ENCODE measurements at places on chromosomes 6 and 20.

GRCh38 chr6:116405652-116406356 lies 35.1 kb downstream of the DSE start:
- no peak for DNase-seq

- DNase-seq, result no peak
Measured at GRCh38 chr20:3189561-3190131, 14.8 kb downstream of the DDRGK1 start.

DNA sequence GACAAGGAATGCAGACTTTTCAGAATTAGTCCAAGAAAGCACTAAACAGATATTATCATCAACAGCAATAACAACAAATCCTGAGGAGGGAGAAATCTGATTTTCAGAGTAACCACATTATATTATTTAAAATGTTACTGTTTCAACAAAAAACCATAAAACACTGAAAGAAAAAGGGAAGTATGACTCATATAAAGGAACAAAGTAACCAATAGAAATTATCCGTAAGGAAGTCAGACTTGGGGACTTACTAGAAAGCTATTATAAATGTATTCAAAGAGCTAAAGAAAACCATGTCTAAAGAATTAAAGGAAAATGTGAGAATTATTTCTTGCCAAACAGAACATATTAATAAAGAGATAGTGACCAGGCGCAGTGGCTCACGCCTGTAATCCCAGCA lies 98.1 kb downstream of the MYLK4 start:
- DNase-seq, result no peak

- no peak for DNase-seq
Measured at GRCh38 chr20:5085380-5085779, 34.4 kb downstream of the PCNA start.

- DNase-seq, result no peak
Measured at GRCh38 chr20:52683761-52684160, 288.4 kb upstream of the TSHZ2 start.

GRCh38 chr6:38057994-38058393 lies 238.5 kb downstream of the ZFAND3 start:
- peak; percentile 60 for DNase-seq

DNA sequence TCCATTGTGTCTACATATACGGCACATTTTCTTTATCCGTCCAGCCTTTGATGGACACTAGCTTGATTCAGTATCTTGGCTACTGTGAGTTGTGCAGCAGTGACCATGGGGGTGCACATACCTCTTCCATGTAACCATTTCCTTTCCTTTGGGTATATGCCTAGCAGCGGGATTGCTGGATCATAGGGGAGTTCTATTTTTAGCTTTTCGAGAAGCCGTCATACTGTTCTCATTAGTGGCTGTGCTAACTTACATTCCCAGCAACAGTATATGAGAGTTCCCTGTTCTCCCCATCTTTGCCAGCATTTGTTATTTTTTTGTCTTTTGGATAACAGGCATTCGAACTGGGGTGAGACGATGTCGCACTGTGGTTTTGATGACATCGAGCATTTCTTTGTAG lies 395.0 kb downstream of the SMOC2 start:
- no peak for DNase-seq

DNA sequence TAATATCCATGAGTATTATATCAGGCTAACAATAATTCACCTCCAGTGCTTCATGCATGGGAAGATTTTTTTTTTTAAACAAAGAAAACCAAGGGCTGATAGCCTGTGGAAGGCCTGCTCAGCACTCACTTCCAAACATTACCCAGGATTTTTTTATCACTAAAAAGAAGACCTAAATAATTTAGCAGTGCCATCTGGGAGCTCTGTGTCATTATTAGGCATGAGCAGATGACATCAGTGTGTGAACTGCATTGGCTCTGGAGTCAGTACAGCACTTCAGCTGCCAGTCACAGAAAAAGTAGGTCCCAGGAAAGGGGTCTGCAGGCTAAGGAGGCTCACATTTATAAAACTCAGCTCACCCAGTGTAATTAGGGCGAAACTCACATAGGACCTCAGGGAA lies 94.8 kb downstream of the COL21A1 start:
- no peak for DNase-seq

DNA sequence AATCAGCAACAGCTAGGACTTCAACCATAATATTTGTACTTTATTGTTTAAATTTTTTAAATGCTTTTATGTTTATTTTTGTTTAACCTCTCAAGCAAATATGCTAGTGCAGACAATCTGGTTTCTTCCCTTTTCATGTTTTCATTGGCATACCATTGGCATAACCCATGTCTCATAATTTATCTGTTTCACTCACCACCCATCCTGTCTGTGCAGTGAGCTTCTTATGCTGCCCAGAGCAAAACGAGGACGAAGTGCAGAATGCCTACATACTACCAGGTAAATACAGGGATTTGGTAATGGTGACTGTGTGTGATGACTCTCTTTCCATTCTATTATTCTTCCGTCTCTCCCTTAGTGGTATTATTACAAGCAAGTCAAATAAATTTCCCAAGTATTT lies 361.4 kb upstream of the KCNQ5 start:
- no peak for DNase-seq

DNA sequence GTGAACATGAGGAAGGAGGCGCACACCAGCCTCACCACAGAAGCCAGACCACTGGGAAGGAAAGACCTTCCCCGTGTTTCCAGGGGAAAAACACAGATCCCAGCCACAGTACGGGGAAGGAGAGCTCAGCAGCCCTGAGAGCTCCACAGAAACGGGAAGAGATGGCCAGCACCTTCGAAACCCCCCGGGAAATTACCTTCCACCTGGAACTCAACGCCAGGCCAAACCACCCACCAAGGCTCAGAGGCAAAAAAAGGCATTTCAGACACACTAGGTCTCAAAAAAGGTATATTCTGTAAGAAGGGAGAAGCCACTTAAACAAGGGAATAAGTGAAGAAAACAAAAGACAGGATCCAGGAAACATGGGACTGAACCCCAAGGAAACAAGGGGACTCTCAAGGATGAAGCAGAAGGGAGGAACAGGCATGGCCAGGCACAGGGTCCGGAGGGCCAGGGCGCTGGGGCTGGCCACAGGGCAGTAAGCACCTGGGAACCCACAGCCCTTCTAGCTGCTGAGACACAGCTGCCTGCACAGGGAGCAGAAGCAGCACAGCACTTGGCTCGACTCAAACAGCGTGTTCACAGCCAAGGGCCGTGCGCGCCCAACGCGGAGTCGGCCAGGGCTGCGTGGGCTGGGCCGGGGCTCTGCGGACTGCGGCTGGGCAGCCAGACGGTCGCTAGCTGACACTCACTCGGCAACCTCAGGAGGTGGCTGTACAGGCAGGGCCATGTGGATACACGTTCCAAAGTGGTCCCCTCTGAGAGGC lies 44.6 kb downstream of the TAF4 start:
- no peak for DNase-seq

DNA sequence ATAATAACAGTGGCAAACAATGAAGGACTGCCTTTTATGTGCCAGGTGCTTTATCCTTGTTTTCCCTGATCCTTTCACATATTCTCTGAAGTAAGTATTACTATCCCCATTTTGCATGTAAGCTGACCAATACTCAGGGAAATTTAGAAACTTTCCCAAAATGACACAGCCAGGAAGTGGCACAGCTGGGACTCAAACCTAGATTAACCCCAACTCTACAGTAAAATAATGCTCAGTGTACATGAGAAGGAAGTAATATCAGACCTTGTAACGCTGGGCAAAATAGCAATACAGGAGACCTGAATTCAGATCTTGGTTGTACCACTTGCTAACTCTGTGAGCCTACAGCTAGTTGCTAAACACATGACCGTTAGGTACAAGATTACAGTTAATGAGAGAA lies 26.8 kb upstream of the NRSN1 start:
- no peak for DNase-seq

- DNase-seq, result no peak
Measured at GRCh38 chr20:24694727-24695528, 225.5 kb downstream of the SYNDIG1 start.

GRCh38 chr20:46023999-46024398 lies 5.0 kb upstream of the SLC12A5 start:
- no peak for DNase-seq
